ENCODE measurements at places on chromosomes 2 and 18.

- peak; percentile 68 for DNase-seq
Measured at GRCh38 chr2:209579230-209579749, 155.4 kb downstream of the MAP2 start.

DNA sequence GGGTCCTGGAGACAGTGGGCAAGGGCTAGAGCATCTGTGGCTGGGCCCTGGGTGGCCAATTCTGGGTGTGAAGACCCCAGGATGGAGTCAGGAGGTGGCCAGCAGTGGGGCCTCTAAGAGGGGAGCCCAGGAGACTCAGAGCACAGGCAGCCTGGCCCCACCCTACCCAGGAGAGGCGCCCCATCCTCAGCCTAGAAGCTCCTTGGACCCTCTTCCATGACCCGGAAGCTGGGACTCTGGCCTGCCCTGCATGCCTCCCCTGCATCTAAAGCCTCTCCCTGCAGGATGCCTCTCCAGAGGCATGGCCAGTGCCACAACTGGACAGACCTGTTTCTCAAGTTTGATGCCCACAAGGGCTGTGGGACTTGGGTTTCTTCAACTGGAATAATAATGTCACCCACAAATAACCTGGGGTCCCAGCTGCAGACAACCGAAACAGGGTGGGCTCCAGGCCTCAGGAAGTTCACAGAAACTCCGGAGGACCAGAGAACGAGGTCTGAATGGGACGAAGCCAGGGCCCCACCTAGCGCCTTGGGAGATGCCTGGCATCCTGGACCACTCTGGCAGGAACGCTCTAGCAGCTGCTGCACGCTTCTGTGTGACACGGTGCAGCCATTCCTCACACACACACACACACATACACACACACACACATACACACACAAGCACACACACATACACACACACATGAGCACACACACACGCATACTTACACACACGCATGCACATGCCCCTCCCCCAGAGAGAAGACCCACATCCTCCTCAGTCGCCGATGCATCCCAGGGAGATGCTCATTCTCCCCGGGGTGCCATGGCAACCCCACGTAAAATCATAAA, 16.4 kb downstream of the KCNIP3 start:
- no peak for DNase-seq

DNA sequence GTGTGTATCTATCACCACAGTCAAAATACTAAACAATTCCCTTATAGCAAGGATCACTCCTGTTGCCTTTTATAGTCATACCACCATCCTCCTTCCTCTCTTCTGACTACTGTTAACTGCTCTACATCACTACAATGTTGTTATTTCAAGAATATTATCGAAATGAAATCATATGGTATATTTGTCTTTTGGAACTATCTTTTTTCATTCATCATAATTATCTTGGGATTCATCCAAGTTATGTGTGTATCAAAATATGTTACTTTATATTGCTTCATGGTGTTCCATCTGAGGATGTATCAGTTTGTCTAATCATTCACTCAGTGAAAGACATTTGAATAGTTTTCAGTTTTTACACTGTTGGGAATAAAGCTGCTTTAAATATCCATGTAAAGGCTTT, 1423.0 kb upstream of the PIK3C3 start:
- no peak for DNase-seq

GRCh38 chr18:76530846-76531245, 35.8 kb upstream of the ZNF516 start:
- DNase-seq = no peak

- DNase-seq = peak; percentile 63
Measured at GRCh38 chr18:6729247-6730091, at the start of gene ARHGAP28. Gene ARHGAP28 (plus strand): TSS chr18:6729716. CDS start chr18:6729822, 106 bp downstream.

GRCh38 chr2:189412330-189412953, 28.8 kb upstream of the WDR75 start:
- peak; percentile 13 for DNase-seq

GRCh38 chr2:230230087-230230486, 4.6 kb downstream of the SP140 start:
- DNase-seq = no peak

GRCh38 chr2:190976521-190976920, 37.5 kb downstream of the STAT1 start:
- DNase-seq = no peak

DNA sequence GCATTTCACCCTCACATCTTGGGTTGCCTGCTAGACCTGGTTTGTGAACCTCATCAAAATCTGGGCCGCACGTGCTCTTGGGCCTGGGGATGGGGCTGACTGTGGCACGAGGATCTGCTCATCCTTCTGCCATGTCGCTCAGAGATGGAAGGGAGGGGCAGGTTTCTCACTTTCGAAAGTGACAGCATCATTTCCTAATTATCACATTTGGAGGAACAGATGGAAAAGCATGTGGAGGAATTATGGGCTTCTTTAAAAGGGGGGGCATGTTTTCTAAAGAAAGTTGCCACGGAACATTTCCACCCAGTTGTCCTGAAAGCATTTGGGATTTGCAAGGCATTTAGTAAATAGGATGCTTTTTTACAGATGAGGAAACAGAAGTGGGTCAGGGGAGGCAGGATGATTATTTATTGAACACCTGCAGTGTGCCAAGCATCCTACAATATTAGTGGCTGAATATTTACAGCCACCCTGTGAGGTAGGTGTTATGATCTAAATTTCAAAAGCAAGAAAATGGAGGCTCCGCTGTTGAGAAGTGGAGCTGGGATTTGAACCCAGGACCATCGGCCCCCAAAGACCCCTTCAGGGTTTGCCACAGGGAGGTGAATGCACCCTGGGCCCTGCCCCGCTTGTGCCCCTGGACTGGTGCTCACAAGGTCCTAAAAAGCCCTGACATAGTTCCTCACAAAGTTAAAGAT, 104.2 kb upstream of the MYCN start:
- no peak for DNase-seq

GRCh38 chr2:1143129-1143528, 192.5 kb downstream of the SNTG2 start:
- DNase-seq = no peak

GRCh38 chr18:22325396-22325795, 92.3 kb downstream of the CTAGE1 start:
- no peak for DNase-seq

- DNase-seq = no peak
Measured at GRCh38 chr2:26983746-26984145, 13.3 kb downstream of the MAPRE3 start.

DNA sequence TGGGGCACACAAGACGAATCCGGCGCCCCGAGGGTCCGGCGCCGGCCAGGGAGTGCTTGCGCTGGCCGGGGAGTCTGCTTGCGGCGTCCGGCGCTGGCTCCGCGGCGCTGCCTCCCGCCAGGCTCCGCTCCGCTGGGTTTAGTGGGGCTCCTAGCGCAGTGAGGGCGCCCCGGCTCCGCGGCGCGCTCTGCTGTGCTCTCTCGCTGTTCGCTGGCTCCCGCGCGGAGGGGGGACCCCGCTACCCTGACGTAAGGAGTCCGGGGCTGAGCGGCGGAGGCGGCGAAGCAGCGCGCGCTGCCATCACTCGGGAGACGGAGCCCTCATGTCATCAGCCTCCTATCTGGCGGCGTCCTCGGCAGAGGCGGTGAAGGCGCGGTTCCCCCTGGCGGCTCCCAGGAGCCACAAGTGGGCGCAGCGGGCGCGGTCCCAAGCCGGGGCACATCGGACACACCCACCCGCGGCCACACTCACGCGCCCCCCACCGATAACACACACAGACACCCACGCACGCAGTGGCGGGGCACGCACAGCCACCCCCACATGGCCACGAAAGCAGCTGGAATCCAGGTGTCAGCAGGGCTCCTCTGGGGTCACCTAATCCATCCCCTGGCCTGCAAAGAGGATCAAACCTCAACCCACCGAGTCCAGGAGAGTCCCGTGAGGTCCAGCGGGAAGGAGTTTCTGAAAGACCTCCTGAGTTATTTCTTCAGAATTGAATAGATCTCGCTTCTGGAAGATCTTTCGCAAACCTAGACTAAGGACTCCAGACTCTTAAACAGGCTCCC, at the start of gene C1QL2:
TSS of gene C1QL2 (minus strand) at position 189 of the 785 bp plus-strand sequence. CDS start 482 bp downstream, outside the sequence.
- peak; percentile 46 for DNase-seq

DNA sequence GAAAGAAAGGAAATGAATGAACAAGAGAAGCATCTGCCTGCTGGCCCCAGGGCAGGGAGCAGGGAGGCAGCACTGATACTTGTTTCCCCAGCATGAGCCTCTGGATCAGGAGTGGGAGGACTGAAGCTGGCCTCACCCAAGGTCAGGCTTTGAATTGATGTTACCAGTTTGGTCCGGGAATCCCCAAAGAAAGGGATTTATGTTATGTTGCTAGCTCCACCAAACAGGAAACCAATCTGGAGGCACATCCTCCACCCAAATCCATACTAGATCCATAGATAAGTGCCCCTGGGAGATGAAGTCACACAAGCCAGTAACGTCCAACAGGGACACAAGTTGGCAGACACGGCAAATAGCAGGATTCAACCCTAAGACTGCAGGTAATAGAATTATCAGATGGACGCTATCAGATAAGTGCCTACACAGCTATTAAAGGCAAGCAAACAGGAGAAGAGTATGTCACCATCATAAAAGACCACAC, 85.9 kb downstream of the MTCL1 start:
- DNase-seq = no peak

DNA sequence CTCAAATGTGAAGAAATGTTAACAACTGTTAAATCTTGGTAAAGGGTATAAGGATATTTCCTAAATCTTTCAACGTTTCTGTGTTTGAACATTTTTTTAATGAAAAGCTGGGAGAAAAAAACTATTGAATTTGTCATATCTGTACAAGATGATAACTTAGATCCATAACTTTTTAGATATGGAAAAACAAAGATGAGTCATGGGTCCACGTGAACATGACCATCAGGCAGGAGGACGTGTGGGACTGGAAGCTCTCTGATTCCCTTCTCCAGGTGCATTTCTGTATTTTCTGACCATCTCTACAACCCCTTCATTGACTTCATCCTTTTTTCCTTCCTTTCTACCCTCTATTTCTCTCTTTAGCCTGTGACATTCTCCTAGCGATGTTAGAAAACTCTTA, 141.6 kb downstream of the DHRS9 start:
- DNase-seq = no peak

- DNase-seq = no peak
Measured at GRCh38 chr2:119393971-119394748, 27.4 kb downstream of the DBI start.

GRCh38 chr2:216717491-216717901, 22.1 kb upstream of the IGFBP5 start:
- no peak for DNase-seq

GRCh38 chr2:199581408-199581807, 123.7 kb upstream of the SATB2 start:
- DNase-seq = no peak

DNA sequence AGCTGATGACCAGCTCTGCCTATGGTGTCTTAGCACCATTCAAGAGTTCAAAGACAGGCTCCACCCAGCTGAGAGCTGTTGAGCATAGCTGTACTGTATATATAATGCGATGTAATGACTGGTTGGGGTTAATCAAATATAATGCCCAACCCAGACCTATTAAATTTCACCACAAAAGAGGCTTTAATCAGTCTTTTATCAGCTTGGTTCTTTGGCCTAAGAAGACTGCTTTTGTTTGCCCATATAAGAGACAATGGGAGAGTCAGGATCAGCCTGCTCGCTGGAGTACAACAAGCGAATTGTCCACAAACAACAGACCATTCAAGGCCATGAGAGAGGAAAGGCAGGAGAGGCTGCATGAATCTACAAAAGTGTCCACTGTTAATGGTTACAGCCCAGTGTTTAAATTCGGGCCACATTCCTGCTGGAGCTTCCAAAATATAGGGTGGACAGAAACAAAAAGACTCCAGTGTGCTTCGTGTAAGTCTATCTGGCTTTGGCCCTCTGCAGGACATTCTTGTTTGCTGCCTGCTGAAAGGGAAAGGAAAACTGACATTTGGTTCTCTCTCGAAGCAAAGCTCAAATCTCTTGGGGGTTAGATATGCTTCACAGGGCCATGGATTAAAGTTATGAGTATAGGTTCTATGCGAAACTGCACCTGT, 299.0 kb upstream of the FBXO11 start:
- DNase-seq = no peak

DNA sequence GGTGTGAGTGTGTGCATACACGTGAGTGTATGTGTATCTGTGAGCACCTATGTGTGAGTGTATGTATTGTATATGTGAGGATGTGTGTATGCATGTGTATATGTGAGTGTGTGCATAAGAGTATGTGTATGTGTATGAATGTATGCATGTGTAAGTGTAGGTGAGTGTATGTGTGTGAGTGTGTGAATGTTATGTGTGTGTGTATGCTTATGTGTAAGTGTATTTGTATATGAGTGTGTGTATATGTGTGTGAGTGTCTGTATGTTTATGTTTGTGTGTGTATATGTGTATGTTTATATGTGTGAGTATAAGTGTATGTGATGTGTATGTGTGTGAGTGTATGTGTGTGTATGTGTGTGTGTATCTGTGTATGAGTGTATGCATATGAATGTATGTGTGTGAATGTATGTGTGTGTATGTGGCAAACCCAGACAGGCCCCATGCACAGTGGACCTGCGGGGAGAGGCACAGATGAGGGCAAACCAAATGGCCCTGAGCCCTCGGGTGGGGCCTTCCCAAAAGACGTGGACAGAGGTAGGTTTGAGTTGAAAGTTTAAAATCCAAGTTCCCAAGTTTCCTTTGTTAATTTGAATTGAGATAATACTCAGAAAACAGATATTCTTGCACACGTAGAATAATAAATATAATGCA, 51.5 kb downstream of the EDAR start:
- DNase-seq = no peak

Measured in NCI-H1105 (cell line).